ENCODE measurements at places on chromosomes 1 and 21.

GRCh38 chr1:169146576-169147214 lies 40.2 kb downstream of the ATP1B1 start:
- no peak for DNase-seq

GRCh38 chr1:159882527-159882862 lies 17.5 kb downstream of the CFAP45 start:
- no peak for DNase-seq

DNA sequence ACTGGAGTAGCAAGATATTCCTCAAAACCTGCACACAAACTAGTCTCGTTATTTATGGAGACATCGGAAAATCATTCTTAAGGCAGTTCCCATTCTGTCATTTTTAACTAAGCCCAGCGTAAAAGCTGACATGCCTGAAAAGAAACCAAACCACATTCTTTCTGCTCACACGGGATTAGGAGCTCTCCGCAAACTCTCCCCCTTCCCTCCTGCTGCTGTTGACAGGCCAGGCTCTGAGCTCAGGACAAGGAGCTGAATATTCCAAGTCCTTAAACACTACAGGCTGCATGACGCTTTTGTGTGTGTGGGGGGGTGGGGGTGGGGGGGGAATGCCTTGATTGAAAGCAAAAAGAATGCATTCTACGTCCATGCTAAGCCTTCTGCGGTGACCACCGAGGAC lies 5.2 kb downstream of the OLIG1 start:
- DNase-seq: no peak

GRCh38 chr1:234497589-234497988 lies 18.6 kb upstream of the TARBP1 start:
- no peak for DNase-seq

GRCh38 chr1:13699936-13700520 lies at the start of gene PRDM2:
Gene PRDM2 (plus strand): TSS chr1:13700188. CDS start chr1:13715606, 15,418 bp downstream.
- DNase-seq: no peak

DNA sequence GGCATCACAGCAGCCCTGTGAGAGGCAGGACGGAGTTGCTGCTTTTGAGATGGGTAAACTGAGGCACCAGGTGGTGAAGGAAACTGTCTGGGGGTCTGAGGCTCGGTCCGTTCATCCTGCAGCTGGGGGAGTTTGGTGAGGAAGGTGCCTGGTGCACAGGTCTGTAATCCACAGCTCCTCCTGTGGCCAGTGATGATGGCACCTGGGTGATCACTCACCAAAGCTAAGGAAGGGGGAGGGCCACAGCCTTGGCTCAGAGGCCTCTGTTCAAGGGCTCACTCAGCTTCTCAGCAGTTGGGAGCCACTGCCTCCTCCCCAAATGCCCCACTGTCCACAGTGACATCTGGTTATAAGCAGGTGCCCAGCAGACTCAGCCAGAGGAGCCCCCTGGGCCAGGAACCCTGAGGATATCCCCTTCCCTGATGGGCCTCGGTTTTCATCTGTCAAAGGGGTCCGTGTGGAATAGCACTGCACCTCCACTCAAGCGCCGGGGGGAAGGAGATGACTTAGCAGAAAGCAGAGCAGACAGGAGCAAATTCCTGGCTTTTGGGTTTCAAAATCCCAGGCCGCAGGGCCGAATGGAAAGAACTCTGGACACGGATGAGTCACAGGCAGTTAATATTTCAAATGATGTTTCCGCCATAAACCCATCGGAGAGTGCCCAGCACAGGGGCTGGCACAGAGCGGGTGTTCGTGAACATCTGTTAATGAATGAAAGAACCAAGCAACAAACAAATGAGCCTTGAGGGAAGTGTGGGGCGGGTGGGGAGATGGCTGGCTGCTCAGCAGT lies 82.8 kb downstream of the DMRTB1 start:
- peak; percentile 73 for DNase-seq

DNA sequence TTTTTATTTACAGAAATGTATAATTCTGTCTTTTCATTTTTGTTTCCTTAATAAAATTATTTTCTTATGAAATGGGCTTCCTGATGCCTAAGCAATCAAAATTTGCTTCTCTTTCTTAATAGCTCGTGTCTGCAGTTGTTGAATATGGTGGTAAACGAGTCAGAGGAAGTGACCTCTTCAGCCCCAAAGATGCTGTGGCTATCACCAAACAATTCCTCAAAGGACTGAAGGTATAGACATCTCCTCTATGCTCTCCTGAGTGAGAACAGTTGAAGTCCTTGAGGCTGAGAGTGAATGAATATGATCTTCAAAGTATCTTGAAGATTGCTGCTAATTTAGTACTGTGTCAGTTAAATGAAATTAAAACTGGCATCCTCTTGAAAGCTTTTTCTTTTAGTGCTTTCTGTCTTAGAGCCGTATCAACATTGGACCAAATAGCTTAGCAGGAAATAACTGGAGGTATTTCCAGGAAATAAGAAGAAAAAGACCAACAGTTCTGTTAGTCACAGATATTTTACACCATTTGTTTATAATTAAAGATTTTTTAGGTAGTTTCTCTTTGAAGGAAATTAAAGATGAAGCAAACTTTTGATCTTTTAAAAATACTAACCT lies 24.7 kb downstream of the VPS45 start:
- DNase-seq: no peak

GRCh38 chr1:182203191-182203875 lies 141.8 kb upstream of the ZNF648 start:
- no peak for DNase-seq

- DNase-seq: peak; percentile 29
Measured at GRCh38 chr1:164716992-164717703, 158.2 kb downstream of the PBX1 start.

DNA sequence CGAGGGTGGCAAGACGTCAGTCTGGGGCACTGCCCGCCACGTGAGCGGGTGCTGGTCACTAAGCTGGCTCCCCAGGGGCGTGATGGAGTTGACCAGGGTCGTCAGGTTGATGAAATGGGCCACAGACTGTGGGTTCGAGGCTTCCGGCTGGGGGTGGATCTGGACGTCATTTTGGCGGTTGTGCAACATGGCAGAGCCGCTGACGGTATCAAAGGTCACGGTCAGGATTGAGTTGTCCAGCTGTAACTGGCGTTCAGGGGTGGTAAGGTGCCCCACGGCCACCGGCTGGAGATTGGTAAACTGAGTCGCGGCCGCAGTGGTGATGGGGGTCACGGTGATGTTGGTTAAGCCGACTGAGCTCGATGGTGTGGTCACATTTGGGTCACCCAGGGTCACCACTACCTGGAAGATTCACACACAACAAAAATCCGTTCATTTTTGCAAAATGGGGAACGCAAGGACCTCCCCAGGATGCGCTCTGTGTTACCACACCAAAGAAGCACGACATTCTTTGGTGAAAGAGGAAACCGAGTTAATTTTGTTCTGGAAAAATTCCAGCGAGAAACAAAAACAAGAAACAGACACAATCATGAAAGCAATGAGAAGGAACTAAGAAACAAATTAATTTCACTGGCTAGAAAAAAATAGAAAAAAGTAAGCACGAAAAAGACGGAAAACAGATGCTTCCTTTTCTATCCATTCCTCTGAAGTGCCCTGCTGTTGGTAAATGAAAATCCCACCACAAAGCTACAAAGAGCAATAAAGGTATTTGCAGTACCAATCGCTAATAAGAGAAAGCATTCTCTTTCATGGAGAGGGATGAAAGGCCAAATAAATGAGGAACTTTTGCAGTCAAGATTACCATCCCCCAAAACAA lies 34.7 kb upstream of the RIPK4 start:
- no peak for DNase-seq
